Right ventricle myocardium inferior (tissue), 1 donor: ENCODE measurements at places on chromosomes 1 and 21. TPM values are rescaled to one million over a fixed set of nuclear protein-coding genes. Genes with fewer than 3 reads are reported as not detected.

DNA sequence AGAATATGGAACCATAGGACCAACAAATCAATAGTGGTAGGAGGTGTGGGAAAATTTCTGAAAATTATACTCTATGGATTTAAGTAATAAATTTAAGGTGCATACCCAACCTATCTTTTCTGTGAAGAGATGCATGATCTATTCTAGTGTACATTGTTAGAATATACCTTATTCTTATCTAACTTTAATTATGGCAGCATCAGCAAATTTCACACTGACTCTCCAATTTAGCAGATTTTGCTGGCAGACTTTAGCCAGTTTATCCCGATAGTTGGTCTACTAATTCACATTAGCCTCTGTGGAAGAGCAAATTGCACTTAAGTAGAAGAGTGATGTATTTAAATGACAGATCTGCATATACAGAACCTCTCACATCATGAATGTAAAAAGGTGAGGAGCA is 400.0 kb downstream of the PLA2G4A start:
- DNase-seq: no peak

- no peak for DNase-seq
Observed at GRCh38 chr1:178749581-178750166, 24.6 kb downstream of the RALGPS2 start.

DNA sequence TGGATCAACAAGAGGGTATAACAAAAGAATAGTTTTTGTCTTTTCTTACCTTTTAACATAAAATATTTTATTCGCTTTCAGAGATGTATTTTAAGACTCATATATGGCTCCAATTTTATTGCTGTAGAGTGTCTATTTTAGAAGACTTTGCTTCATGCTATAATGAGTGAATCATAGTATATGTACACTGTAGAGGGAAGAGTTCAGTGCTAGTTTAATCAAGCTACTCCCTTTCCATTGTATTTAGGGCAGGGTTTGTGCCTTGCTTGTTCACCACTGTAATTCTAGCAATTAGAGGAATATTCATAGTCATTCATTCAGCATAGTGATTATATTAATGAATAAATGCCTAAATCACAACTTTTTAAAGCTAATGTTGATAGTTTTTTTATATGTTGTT is 78.8 kb downstream of the CEP350 start:
- DNase-seq: no peak

DNA sequence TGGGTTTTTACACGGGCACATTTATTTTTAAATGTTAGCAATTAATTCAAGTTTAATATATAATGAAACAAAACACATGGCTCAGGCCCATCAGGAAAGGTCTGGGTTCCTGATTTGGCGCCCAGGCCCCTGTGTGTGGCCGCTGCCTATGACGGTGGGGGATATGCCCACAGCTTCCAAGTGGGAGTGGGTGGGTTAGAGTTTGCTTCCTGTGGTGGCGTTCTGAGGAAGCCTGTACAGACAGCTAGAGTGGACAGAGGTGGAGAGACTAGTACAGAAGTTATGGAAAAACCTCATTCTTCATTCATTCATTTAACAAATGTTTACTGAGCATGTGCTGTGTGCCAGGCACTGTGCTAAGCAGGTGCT is 22.4 kb upstream of the EPS8L3 start:
- DNase-seq: no peak

Gene RTCA
- 46.2 TPM for total RNA-seq
